ENCODE measurements at places on chromosomes 7 and 10.
A peak's percentile ranks its signal among the peaks of the same experiment; 100 is the strongest.

DNA sequence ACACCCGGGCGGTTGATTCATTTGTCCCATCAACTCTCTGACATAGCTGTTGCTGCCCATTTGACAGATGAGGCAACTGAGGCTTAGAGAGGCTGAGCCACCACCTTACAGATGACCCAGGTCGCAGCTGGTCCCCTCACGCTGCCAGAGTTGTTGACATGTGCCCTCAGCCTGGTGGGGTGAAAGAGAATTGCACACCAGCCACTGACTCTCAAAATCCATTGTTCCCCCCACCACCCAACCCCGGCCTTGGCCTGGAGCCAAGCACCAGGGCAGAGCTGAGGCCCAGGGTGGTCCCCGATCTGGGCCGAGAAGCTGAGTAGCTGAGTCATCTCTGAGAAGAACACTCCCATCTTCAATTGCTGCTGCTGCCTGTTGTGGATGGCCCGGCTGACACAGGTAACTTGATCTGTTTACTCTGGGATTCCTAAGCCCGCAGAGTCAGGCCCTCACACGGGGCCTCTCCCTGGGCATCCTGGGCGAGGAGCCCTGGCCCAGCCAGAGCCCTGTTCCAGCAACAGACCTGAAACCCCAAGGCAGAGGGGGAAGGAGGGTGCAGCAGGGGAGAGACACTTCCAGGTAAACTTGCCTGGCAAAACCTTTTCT, 27.5 kb downstream of the PVRIG start:
- DNase-seq: no peak

- DNase-seq: no peak
Measured at GRCh38 chr10:95336702-95337101, 45.9 kb upstream of the PDLIM1 start.

- peak; percentile 38 for DNase-seq
Measured at GRCh38 chr7:47661051-47661714, 79.3 kb upstream of the TNS3 start.

DNA sequence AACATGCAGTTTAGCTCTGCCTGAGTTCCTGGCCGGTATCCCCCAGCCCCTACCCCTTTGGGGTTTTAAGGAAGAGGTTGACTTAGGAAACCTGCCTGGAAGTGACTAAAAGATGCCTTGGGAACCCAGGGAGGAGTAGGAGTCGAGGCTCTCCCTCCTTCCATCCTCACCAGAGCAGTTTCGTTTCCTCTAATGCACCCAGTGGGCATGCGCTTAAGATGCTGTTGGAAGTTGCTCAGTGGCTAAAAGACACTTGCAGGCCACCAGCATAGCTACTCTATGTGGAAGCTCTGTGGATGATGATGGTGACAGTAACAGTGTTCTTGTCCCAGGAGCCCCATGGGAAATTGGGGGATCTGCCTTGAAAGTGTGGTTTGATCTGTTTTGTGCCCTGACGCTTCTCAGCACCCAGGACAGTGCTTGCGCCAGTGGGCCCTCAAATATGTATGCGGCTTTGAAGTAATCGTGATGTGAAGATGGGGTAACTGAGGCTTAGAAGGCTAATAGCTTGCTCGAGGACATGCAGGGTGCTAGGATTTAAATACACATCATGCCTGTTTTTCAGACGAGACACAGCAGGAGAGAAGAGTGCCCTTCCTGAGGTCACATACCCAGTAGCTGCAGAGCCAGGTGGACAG, 32.0 kb downstream of the TBATA start:
- DNase-seq: no peak

- no peak for DNase-seq
Measured at GRCh38 chr7:91549878-91550277, 285.6 kb downstream of the FZD1 start.

All from GM10248 (cell line).